ENCODE measurements at places on chromosomes 7 and 10.

DNA sequence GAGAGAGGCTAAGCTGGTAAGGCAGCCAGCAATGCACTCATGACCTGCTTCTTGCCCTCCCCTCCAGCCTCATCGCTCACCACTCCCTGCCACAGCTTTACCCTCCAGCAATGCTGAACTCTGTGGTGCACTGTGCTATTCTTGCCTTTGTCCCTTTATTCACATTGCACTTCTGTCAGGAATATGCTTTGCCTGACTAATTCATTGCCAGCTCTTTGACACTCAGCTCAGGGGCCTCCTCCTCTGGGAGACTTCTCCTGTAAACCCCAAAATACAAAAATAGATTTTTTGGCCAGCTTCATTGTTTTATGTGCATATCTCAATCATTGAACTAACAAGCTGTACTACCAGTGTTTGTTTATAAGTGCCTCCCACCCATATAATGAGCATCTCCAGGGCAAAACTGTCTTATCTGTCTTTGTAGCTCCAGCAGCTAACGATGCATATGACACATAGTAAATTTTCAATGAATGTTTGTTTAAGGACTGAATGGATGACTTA is 8.2 kb downstream of the CNNM1 start:
- DNase-seq: no peak

DNA sequence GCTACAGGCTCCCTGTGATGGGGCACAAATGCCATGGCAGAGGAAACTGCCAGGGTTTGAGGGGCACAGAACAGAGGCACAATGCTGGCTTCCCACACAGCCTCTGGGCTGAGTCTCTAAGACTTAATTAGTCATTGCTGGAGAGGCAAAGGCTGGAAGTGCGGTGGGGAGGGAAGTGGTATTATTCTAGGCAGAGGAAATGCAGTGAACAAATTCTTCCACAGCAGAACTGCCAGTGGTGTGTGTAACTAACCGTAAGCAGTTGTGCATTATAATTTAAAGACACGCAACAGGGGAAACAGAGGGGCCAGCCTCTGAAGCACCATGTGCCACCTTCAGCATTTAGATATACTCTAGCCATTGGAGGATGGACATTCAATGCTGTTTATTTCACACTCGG is 12.8 kb downstream of the ICA1 start:
- no peak for DNase-seq

DNA sequence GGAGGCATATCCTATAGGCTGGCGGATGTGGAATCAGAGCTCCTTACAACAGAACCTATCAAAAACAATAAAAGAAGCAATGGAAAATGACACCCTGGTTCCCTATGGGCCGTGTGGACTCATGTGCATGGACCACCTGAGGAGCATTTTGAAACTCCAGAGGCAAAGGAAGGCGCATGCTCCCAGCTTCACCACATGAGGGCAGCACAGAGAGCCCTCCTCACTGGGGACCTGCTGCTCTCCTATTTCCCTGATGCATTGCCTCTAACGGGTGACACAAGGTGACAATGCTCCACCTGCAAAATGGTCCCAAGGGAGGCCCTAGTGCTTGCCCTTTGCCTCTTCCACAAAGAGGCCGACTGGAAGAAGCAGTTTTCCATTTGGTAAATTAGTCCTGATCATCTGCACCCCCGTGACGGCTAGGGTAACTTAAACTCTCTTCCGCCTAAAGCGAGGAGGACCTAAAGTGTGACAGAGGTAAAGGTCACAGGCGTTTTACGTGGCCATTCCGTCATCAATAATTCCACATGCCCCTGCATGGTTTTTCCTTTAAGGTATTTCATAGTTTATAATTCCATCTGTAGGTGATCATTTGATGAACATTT is 67.7 kb downstream of the GPAM start:
- peak; percentile 28 for DNase-seq

- DNase-seq: no peak
These were observed 6.3 kb downstream of the GPAM start for GRCh38 chr10:112177247-112177646.

GRCh38 chr7:128311013-128311412 is 32.7 kb downstream of the RBM28 start:
- no peak for DNase-seq

DNA sequence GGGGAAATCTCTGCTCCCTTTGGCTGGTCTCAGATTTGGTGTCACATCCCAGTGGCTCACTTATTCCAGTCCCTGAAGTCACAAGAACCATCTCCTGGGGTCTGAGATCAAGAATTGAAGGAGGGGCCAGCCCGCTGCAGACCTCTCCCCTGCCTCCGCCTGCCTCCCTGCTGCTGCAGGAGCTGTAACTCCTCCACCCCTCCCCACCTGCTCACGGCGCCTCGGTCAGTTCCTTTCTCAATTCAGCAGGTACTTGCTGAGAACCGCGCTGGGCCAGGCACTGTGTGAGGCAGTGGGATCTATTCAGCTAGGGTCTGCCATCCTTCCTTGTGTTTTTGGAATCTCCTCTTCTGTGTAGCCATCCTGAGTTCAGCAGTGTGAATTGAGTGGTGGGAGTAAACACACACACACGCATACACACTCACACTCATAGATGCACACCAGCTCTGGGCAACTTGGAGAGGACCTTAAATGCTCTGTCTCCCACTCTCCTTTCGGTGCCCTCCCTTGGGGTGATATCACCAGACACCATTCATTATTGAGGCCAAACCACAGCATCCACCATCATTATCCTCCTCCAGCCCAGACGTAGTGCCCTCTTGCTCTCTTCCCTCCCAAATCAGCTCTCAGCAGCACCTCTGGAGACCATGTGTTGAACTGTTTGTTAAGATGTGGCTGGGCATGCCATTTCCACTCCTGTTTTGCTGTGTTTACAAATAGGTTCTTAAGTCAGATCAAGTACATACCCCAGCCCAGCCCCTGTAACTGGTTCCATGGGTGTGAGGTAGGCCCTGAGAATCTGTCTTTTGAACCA is 22.0 kb upstream of the ANKRD2 start:
- no peak for DNase-seq

Measured in activated T-cell treated with anti-CD3 and anti-CD28 coated beads for 48 hours (primary cell).